ENCODE measurements at places on chromosomes 6 and 20.

DNA sequence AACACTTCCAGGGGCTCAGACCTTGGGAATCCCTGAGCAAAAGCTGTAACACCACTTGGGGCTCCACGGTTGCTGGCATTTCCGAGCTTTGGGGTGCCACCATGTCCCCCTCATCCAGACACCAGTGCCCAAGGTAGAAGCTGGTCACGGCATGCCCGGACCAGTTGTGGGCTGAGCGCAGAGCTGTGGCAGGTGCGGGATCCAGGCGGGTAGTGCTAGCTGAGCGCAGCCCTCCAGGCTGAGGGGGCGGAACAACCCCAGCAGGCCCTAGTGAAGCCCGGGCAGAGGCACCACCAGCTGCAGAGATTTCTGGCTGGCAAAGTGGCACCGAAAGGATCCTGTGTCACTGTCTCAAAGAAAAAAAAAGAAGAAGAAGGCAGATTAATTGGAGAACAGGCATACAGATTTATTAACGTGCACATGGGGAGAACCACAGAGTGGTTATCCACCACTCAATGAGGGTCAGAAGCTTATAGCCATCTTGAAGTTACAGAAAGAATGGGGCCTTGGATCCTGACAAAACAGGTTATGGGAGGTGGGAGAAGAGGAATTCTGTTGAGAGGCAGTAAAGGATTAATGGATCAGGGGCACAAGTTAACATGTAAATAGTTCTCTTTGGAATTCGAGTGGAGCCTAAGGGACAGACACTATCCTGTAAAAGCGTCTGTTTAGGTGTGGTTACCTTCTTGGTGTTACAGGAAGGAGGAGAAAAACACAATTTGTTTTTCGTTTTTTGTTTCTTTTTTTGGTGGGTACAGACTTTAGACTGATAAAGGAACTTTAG lies 107.5 kb downstream of the CD24 start:
- ATAC-seq: no peak

- no peak for ATAC-seq
These were observed 16.2 kb upstream of the RSPO3 start for GRCh38 chr6:127102299-127102698.

- ATAC-seq: no peak
These were observed 1.2 kb downstream of the PTPRA start for GRCh38 chr20:2874456-2874855.

DNA sequence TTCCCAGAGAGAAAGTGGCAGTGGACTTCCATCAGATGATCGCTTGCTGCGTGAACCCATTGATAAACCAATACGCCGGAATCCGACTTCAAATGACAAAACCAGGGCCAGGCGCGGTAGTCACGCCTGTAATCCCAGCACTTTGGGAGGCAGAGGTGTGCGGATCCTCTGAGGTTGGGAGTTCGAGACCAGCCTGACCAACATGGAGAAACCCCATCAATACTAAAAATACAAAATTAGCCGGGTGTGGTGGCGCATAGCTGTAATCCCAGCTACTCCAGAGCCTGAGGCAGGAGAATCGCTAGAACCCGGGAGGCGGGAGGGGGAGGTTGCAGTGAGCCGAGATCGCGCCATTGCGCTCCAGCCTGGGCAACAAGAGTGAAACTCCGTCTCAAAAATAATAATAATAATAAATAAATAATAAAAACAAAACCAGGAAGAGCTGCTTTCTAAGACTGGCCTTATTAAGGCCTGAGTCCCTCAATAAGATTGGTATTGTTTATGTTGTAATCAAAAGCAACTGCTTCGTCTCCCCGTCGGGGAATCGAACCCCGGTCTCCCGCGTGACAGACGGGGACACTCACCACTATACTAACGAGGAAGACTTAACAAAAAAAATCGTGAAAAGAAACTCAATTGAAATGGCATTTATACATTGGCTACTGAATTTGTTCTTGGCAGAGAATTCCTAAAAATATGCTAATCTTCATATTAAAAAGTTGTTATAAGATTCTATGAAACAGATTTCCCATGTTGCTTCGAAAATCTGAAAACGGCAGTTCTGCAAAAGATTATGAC lies 110.2 kb upstream of the ZNF184 start:
- ATAC-seq: no peak

DNA sequence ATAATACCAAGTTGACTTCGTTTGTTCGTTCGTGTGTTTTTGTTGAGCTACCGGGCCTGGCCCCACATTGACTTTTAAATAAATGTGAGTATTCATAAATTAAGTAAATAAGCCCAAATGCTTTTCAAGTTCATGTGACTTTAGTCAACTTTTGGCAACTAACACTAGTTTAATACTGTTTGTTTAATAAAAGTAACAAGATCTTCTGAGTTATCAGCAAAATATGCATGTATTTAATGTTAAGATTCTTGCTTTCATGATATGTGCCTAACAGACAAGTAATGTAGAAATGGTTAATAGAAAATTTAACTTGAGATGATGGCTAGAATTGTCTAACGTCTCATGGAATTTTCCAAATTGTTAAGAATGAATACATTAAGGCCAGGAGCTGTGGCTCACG lies 38.7 kb upstream of the ECI2 start:
- no peak for ATAC-seq

DNA sequence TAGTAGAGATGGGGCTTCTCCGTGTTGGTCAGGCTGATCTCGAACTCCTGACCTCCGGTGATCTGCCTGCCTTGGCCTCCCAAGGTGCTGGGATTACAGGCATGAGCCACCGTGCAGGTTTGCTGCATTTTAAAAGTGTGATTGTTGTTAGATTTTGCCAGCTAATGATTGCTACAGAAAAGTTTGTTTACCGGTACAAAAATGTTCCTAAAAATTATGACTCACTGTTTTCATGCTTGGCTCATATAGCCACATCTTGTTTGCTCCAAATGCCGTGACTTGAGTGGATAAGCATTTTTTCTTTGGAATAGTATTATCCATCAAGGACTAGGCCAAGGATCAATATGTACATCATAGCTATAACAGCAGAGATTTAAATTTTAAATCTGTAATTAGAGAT lies 24.3 kb downstream of the LRRN4 start:
- ATAC-seq: no peak
